Stimulated activated CD4-positive, alpha-beta T cell treated with anti-CD3 and anti-CD28 coated beads, Interleukin-4, amount 100 ng/mL, for 24 hours (primary cell): ENCODE measurements at places on chromosomes 11 and 22.
A peak's percentile ranks its signal among the peaks of the same experiment; 100 is the strongest.

- DNase-seq, result no peak
These were observed 2.0 kb upstream of the RELT start for GRCh38 chr11:73374151-73374550.

DNA sequence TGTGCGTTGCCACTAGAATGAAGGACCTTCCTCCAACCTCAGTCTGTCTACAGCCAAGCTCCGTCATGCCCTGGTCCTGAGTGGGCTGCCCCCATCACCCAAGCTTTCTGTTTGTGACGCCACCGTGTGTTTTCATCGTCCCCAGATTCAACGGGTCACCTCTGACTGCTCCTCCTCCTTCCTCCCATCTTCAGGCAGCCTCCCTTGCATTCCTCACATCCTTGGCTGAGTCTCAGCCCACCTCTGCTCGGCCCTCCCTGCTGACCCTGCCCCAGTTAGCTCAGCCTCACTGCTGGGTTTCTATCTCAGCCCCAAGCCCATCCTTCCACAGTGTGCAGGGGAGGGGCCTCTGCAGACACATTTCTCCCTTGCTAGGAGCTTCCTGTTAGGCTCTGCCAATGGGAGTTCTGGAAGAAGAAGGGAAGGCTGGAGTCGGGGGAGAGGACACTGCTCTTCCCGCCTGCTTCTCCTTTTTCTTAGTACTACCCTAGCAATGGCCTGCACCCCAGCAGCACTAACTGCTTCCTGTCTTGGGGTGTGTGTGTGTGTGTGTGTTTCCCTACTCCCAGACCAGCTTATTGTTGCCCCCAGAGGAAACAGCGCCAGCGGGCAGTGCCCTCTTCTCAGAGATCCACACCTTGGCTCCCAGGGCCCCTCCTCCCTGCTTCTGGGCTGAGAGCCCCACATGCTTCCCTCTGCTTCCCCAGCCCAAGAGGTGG is 5.2 kb downstream of the IFT27 start:
- DNase-seq, result no peak

DNA sequence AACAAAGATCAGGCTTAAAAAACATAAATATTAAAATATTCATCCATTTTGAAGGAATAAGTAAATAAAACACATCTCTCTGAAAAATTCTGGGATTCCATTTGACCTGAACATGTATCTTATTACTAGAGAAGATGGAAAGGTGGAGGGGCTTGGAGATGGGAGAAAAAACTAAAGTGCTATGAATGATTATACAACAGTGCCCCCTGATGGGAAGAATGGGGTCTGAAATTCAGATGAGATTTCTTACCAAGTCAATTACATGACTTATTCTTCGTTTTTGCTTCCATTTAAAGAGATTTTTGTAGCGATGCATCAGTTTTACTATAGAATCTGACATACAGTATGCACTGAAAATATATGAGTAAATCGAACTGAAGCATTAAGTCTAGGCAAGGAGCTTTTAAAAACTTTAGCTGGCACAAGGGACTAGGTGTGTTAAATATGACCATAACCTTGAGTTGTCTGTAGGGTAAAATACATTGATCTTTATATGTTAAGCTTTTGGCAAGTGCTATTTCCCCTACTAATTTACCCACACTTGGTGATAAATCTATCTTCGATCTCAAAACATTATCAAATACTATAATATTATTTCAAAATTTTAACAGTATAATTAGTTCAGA is 718.8 kb downstream of the CNTN5 start:
- no peak for DNase-seq

GRCh38 chr11:121552154-121552553 is 99.4 kb upstream of the SORL1-AS1 start:
- DNase-seq, result no peak

DNA sequence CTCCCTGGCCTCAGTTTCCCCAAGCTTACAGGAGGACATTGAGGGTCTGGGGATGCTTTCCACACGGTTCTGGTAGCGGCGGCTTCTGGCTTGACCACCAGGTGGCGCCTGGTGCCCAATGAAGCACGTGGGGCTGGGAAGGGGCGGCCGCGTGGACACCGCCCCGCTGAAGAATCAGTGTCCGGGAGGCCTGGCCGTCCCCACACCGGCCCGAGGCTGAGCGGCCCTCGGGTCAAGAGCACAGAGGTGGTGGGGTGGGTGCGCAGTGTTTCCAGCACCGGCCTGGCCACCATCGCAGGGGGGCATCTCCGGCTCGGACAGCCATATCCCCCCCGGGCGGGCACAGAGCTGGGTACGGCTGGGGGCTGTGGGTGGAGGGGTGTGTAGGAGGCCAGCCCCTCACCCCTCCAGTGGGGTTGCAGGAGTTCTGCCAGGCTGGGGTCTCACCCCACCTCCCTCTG is 27.8 kb upstream of the PPARA start:
- DNase-seq, result peak; percentile 80

DNA sequence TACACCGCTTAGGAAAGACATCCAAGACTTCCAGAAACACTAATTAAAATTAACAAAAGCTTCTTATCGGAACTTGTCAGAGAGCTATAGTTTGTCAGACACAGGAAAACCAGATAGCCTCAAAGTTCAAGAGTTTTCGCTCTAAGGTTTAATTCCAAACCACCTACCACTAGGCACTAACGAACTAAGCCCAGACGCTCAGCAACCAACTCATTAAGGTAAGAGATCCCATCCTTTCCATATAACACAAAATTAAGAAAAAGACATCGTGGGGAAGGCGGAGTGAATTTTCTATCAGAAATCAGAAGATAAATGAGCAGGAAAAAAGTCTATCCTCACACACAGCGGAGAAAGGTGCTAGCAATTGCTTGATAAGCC is 382 bp downstream of the IMMP1L start:
- DNase-seq, result peak; percentile 4

- peak; percentile 94 for DNase-seq
These were observed at the start of gene SIK3 for GRCh38 chr11:117098269-117099232. TSS of gene SIK3 (minus strand) at chr11:117098428. CDS start at chr11:117098415, 13 bp downstream.

DNA sequence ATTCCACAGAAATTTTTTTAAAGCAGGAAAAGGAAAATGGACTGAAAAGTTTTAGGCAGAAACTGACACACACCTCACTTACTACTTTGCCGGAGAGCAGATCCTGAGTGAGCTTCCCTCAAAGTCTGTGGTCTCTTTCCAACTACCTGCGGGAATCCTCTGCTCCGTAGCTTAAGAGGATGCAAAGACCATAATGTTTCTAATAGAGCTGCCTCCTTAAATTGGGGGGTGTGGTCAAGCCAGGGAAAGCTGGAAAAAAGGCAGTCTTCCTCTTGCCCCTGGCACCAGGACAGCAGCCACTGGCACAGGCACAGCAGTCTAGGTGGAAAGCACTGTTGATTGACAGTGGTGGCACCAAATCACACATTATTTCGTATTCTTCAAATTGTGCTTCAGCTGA is at the start of gene ETS1:
Gene ETS1 (minus strand): TSS at position 144 of the 400 bp plus-strand sequence. CDS start 14,428 bp downstream, outside the sequence.
- no peak for DNase-seq

- peak; percentile 15 for DNase-seq
These were observed 42.1 kb downstream of the LRRC32 start for GRCh38 chr11:76628408-76628947.

DNA sequence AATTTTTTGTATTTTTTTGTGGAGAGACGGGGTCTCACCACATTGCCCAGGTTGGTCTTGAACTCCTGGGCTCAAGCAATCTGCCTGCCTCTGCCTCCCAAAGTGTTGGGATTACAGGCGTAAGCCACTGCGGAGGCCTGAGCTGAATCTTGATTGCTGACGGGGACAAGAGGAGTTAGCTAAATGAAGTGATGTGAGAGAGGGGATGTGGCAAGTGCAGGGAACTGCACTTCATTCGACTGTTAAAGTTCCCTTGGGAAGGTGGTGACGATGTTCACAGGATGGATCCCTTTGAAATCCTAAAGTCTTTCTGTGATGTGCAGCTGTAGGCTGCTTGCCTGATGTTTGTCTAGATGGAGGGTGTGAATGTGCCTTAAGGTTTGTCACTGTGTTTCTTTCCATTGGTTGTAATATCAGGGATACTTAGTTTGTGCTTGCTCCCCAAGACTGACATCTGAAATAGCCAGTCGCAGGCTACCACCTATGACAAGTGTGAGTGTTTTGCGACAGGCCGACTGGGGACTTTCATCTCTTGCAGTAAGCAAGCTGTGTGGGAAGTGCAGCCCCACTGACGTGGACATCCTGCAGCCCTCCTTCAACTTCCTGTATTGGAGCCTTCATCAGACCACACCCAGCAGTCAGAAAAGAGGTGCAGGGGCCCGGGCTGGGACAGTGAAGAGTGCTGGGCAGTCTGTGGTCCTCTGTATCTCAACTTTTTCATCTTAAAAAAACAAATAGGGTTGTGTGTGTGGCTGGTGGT is 19.6 kb upstream of the CCDC134 start:
- DNase-seq, result peak; percentile 91

- DNase-seq, result no peak
These were observed 19.4 kb downstream of the RNF185 start for GRCh38 chr22:31179345-31179744.
